ENCODE measurements at places on chromosomes 2 and 18.

DNA sequence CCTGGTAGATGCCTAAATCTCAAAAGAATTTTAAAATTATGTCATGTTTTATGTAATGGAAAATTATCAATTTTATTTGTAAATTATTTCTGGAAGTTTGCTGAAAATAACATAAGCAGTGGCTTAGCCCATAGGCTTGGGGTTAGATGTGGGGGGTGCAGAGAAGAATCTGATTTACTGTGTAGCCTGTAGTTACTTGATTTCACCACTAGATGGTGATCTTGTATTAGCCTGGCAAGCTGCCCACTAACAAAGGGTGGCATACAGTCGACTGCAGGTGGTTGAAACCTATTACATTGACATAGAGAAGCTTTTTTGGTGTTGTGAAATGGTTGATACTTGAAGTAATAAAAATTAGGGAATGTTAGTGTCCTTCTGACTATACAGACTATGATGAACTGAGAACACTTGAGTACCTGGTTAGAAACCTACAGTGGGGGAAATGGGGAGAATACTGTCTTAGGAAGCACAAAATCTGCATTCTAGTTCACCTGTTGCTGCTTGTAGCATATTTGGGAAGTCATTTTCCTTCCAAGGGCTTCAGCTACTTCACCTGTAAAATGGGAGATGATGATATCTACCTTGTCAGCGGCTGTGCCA is 191.0 kb upstream of the LHCGR start:
- DNase-seq, result no peak

DNA sequence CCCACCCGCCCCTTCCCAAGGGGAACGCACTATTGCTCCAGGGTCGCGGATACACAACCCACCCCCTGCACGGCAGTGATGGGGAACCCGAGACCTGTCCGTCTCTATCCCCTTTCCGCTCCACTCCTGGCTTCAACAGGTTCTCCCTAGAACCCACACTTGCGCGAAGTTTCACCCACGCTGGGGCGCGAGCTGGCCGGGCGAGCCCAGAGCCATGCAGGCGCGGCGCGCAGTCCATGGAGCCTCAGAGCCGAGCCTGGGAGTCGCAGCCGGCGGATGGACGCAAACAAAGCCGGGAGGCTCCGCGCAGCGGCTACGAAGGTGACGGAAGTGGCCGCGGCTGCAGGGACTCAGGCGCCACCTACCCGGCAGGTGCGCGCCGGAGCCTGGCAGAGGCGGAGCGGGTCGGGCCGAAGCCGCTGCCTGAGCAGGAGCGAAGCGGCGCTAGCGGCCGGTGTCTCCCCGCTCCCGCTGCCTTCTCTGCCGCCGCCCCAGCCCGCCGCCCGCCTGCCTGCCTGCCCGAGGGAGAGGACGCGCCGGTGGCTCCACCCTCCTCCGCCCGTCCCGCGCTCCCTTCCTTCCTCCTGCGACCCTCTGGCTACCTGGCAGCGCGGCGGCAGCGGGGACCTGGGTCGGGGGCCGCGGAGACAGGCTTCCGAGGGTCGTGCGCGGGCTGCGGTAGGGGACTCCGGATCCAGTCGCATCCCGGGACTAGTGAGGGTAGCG is 14.0 kb downstream of the ALPG start:
- DNase-seq, result no peak

DNA sequence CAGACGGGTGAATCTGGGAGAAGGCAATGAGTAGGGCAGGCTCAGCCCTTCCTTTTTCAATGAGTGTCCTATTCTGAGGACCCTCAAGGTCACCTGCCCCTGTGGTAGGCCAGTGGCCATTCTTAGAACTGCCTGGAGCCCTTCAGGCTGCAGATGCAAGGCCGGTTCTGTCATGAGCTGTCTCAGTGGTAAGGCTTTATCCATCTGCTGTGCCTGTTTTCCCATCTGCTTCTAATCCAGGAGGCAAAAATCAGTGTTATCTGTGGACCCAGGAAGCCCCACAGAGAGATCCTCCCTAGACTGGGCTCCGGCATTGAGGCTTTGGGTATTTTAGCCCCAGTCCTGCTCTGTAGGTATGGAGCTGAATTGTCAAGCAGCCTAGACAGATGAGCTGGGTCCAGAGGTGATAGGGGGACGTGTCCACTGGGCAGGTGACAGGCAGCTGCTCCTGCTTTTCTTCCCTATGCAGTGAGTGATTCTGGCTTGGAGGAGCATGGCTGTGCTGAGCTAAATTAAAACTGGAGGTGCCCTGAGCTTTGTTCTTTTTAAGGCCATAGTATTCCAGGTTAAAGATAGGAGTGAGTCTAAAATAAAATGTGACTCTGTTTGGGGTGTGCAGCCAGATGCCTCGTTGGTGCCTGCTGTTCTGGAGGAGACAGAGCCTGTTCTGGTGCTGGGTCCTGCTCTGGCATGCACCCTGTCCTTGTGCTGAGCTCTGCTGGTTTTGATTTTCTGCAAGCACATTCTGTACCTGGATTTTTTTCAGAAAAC is 92.5 kb downstream of the FHOD3 start:
- DNase-seq, result no peak

DNA sequence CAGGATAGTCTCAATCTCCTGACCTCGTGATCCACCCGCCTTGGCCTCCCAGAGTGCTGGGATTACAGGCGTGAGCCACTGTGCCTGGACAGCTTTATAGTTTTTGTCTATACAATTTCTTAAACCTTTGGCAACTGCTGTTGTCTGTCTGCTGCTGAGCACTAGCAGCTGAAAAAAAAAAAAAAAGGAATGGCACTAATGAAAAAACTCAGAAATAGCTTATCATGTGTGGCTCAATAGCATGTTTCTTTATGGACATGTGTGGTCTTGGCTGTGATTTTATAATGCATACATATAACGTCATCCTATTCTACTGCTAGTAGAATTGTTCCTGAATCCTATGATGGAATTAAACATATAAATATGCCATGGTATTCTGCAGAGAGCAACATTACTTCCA is 231.2 kb downstream of the TPGS2 start:
- DNase-seq, result no peak

- DNase-seq, result no peak
Measured at GRCh38 chr2:62871506-62871905, 166.0 kb downstream of the EHBP1 start.

- no peak for DNase-seq
Measured at GRCh38 chr2:117771969-117772630, 42.4 kb upstream of the DDX18 start.

GRCh38 chr2:26469092-26469710 is 8.7 kb downstream of the OTOF start:
- DNase-seq, result peak; percentile 45

- DNase-seq, result no peak
Measured at GRCh38 chr2:238137885-238138284, 583 bp upstream of the KLHL30 start.

DNA sequence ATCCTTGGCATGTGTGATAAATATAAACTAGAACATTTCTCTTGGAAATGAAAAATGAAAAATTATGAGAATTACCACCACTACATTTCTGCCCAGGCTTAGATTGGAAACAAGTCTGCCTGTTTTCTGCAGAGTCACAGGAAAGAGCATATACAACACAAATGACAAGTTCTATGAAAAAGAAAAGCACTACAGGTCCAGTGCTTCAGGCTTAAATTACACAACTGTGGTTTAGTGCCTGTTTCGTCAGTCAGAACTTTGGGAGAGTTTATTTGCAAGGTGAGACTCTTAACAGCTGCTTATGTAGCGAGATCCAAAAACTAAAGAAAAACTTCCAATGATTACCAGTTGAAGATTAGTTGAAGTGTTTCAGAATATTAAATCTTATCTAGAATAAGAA is 68.9 kb downstream of the RTN4 start:
- no peak for DNase-seq

GRCh38 chr2:235752846-235753245 is 259.0 kb downstream of the AGAP1 start:
- DNase-seq, result no peak

DNA sequence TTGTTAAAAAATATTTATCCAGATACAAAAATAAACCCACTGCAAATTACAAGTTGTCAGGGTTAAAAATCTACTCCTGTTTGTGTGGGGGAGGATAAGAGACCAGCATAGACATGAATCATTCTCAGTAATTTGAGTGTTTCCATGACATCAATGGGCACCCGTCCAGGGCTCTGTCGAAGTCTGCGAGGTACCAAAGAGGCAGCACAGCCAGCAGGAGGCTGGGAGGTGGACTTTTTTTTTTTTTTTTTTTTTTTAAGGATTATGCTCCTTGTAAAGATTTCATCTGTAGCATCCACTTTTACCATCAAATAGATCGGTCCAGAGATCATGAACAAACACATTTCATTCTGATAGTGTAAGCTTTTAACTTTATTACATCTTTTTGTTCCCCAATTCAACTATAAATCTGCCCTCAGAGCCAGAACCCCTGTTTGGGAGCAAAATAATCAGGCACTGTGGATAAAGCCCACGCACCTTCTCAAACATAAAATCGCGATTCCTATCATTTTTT is 182.0 kb downstream of the TCF4 start:
- DNase-seq, result no peak

DNA sequence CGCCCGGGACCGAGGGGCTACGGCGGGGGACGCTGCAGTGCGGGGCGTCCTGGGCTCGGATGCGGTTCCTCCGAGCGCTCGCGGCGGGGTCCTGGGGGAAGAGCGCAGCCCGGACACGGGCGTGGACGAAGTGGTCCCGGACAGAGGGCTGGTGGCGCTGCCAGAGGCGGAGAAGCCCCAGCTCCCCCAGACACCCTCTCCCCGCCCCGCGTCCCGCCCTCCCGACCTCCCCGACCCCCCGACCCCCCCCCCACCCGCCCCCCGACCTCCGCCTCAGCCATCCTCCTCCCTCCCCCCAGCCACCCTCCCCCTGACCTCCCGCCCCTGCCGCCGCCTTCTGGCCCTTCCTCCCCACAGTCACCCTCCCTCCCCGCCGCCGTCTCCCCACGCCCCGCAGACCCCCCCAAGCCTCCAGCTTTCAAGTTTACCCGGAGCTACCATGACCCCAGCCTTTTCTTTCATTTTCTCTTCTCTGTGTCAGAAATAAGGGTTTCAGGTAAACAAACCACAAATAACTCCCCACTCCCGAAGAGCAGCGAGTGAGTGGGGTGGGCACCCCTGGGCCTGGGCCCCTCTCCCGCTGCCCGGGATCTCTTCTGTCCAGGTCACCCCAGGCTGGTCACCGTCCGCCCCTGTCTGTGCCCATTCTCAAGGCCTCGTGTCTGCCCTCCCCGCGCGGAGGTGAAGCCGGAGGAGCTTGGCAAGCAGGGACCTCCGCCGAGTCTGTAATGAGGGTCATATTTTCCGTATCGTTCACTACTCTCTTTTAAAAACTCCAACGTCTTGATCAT is 5.1 kb downstream of the NFATC1 start:
- no peak for DNase-seq

DNA sequence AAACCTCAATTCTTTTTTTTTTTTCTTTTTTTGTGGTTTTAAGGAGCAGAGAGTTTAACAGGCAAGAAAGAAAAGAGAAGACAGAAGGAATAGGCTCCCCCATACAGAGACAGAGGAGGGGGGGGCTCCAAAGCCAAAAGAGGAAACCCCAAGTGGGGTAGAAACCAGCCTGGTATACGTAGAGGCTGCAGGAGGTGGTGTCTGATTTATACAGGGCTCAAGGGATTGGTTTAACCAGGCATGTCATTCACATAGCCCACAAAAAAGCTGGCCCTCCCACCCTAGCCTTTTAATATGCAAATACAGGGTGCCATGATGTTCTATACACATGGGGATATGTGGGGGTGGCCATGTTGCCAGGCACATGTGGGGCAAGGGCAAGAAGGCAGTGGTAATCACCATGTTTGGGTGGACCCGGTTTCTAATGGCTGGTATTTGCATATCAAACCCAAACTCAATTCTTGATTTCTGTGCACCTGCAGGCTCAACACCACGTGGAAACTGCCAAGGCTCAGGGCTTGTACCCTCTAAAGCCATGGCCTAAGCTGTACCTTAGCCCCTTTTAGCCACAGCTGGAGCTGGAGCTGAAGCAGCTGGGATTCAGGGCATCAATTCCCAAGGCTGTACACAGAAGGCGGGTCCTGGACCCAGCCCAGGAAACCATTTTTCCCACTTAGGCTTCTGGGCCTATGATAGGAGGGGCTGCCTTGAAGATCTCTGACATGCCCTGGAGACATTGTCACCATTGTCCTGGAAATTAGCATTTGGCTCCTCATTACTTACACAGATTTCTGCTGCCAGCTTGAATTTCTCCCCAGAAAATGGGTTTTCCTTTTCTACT is 170.3 kb downstream of the MAIP1 start:
- DNase-seq, result no peak

GRCh38 chr2:137873536-137874244 is 90.6 kb upstream of the HNMT start:
- DNase-seq, result no peak

DNA sequence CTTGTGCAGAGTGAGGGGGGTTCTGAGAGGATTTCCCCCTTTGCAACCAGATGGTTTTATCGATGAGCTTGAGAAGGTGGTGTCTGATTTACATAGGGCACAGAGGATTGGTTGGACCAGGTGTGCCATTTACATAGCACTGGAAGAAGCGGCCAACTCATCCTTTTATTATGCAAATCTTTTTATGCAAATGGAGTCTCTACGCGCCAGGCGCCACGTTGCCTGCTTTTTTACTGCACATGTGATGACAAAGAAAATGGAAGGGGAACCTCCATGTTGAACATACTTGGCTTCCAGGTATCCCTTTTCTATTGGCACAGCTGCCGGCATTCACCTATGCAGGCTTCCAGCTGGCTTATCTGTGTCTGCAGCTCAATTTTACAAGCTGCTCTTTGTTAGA is 18.4 kb upstream of the TXNL4A start:
- DNase-seq, result no peak

DNA sequence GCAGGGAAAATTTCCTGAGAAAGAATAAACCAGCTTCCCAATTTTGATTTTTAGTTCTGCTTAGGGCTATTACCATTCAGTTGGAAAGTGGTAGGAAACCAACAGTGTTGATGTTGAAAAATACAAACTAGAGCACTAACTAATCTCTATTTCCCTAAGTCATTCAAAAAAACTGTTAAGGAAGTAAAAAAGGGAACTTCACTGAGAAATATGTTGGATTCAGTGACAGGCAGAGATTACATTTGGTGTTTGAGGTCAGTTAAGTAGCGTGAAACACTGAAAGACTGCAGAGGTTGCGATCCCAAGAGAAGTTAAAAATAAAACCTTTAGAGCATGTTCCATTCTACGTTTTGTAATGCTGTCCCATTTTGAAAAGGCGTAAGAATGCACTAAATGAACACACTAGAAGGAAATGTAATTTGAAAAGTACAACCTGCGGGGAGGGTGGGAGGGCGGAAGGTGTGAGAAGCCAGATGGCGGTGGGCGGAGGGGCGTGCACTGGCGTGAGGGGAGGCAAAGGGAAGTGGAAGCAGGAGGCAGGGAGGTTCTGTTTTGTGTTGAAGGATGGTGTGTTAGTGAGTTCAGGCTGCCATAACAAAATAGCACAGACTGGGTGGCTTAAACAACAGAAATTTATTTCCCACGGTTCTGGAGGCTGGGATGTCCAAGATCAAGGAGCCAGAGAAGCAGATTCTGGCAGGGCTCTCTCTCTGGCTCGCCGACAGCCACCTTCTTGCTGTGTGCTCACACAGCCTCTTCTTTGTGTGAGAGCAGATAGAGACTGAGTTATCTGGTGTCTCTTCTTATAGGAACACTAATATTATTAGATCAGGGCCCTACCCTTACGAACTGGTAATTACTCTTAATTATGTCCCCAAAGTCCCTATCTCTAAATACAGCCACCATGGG is 94.3 kb upstream of the KCTD1 start:
- no peak for DNase-seq

- no peak for DNase-seq
Measured at GRCh38 chr2:194411221-194411620, 1245.8 kb upstream of the SLC39A10 start.

- DNase-seq, result no peak
Measured at GRCh38 chr2:105747991-105748390, 3.3 kb downstream of the NCK2 start.

GRCh38 chr2:127080938-127081755 is 25.8 kb downstream of the BIN1 start:
- DNase-seq, result peak; percentile 63
